NB4 (cell line): ENCODE measurements at places on chromosomes 1 and 21.
A peak's percentile ranks its signal among the peaks of the same experiment; 100 is the strongest.

DNA sequence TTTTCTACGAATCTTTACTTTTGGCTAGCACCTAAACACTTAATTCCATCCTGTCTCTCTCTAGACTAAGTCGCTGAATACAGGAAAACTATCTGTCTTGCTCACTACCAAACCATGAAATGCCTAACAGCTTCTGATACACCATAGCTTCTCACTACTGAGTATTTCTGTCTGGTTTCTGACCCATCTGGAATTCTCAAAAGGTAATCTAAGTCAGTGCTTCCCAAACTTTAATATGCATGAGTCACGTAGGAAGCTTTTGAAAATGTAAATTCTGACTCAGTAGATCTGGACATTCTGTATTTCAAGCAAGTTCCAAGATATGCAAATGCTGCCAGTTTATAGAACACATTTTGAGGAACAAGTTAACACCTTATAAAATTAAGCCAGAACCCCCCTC, 9.2 kb upstream of the OVGP1 start:
- DNase-seq = no peak

DNA sequence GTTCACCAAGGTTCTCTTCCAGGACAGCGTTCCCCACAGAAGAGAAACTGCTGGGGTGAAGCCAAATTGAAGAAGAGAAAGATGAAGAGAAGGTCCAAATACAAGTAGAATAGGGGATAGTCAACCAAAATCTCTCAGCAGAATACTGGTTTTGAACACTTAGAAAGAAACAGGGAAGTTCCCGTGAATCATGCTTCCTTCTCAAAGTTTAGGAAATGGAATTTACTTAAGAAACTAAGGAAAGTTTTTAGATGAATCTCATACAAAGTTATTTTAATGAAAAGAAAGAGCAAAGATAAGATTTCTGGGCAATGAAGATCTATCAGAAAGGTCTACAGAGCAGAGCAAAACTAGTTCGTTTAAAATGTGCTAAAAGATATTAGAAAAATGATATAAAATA, 43.3 kb downstream of the EXO1 start:
- no peak for DNase-seq

GRCh38 chr21:32702702-32703101, 25.1 kb downstream of the SYNJ1 start:
- peak; percentile 22 for DNase-seq

DNA sequence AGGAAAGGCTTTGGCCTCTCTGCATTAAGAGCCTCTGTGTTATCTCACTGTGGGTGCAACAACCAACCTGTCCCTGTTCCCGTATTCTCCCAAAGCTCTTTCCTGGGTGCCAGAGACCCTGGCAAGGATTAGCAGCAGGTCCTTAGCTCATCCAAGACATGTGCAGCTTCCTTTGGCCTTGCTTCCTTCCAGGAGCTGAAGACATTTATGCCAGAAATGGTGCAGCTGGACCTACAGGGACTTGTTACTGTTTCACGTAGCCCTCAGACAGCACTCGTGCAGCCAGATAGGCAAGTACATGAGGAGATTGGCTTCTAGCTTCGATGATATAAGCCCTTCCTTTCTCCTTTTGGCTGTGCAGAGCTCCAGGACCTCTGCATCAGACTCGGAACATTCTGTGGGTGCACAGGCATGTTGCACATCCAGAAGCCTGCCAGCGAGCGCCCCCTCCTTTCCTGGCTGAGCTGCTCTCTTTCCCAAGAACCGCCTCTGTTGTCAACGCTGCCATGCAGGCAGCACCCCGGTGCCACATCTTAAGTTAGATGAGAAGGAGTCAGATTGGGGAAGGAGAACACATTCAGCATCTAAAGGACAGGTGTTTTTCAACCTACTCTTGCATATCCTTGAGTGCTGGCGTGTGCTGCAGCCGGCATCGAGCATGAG, 284.5 kb upstream of the PLXNA2 start:
- no peak for DNase-seq

- peak; percentile 20 for DNase-seq
These were observed 86.0 kb downstream of the CCDC185 start for GRCh38 chr1:223479261-223479660.

GRCh38 chr1:156128654-156129597, 14.4 kb downstream of the LMNA start:
- peak; percentile 76 for DNase-seq

DNA sequence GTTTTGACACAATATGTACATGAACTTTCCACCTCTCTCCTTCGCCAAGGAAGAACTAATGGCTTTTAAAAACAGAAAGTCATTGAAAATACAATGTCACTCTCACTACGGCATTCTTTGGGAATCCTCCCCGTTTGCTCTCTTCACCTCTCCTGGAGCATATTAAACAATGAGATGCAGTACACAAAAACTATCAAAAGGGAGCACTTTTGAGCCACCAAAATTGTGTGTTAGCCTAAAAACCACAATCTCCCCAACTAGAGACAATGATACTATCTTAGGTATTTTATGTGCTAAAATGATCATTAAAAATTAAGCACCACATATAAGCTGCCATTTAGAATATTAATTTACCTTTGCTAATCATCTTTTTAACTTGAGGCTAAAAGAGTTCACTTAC, 425.5 kb downstream of the KCTD3 start:
- peak; percentile 12 for DNase-seq

- DNase-seq = no peak
These were observed 83.4 kb downstream of the DAB1 start for GRCh38 chr1:57340334-57341070.

DNA sequence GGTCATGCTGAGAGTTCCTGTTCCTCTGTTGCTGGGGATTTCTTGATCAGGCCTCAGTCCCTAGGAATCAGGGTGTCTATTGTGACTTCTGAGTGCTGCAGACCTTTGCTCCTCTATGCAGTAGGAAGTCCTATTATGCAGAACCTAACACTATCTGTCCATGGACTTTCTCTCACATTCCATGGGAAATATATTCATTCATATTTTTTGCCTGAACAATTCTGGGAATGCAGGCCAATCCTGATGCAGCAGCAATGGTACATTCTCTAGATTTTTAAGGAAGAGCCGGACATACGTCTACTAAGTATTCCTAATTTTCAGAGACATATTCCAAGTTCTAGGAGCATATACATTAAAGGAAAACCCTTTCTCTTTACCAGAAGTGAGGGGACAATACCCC, 61.1 kb upstream of the C1orf87 start:
- DNase-seq = no peak

GRCh38 chr1:12296623-12297022, 66.8 kb downstream of the VPS13D start:
- DNase-seq = peak; percentile 35

GRCh38 chr1:24905979-24906720, 23.9 kb downstream of the RUNX3 start:
- no peak for DNase-seq

GRCh38 chr1:24932284-24932683, 2.2 kb upstream of the RUNX3 start:
- DNase-seq = peak; percentile 72

DNA sequence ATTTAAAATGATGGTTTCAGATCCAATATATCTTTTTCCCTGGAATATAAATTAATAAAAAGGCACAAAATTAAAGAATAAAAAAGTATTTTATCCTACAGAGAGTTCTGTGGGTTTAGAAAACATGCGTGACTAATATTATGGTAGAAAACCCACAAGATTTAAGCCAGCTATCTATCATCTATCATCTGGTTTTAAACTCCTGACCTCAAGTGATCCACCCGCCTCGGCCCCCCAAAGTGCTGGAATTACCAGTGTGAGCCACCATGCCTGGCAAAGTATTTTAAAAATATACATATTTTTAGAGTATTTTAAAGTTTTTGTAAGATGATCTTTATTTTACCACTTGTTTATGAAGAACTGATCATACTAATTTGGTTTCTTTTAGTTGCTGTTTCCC, 79.5 kb downstream of the NRIP1 start:
- no peak for DNase-seq

- DNase-seq = no peak
These were observed 29.8 kb upstream of the LRRC38 start for GRCh38 chr1:13543451-13544220.

GRCh38 chr1:16050328-16050727, 6.7 kb downstream of the CLCNKB start:
- DNase-seq = no peak

DNA sequence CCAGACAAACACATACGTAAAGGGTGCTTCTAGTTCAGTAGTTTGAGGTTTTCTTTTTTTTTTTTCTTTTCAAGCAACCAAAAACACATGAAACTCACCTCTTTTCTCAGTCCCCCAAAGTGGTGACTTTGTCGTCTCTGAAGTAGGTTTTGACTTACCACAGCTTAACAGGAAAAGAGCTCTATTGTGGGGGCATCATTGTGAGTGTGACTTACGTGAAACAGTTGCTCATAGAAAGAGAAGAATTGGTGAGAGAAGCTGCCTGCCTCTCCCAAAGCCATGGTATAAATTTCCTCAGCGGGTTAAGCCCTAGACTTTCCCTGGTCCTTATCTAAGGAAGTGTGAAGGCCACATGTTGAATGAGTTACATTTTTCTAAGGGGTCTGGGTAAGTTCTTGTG, 11.9 kb downstream of the FASLG start:
- no peak for DNase-seq

- peak; percentile 40 for DNase-seq
These were observed 53.1 kb downstream of the MEGF6 start for GRCh38 chr1:3558036-3558726.

DNA sequence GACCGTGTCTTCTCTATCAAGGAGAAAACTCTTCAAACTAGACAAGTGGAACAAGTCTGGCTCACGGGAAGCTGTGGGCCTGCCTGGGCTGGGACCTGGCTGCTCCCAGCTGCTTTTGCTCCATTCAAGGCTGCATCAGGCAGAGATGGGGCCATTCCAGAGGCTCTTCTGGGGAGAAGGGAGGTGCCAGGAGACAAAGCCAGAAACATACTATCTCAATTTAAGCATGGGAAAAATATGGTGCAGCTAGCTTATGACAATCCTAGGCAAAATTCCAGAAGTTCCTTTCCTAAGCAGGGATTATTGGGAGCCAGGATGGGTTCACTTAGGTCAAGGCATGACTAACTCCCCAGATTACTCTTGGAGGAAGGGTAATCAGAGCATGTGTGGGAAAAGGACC, 90.8 kb upstream of the SLC2A1 start:
- no peak for DNase-seq

GRCh38 chr1:219160967-219161366, 12.7 kb upstream of the LYPLAL1 start:
- no peak for DNase-seq

DNA sequence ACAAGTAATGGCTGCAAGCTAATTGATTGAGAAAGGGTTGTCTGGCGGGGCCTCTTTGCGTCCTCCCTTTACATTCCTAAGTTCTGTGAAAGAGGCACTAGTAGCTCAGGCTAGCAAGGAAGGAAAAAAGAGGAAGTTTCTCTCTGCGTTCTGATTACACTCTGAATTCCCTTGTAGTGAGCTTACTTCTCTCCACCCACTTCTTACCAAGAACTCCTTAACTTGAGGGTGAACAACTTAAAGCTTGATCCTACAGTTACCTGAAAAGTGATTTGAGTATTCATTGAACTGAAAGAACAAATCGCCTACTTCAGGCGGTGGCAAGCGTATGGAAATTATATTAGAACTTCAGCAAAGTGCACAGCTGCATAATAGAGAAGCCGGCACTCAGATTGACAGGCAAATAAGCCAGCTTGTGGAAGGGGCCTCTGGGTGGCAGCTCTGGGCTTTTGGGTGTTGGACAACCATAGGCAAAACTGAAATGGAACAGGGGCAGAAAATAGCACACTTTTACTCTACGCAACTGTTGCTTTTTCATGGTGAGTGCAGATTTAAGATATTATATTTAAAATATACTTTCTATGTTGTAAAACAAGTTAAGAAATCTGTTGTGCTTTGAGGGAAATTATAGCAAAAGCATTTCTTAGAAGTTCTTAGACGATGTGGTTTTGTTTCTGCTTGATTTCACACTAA, 464.5 kb downstream of the USP25 start:
- DNase-seq = peak; percentile 80

DNA sequence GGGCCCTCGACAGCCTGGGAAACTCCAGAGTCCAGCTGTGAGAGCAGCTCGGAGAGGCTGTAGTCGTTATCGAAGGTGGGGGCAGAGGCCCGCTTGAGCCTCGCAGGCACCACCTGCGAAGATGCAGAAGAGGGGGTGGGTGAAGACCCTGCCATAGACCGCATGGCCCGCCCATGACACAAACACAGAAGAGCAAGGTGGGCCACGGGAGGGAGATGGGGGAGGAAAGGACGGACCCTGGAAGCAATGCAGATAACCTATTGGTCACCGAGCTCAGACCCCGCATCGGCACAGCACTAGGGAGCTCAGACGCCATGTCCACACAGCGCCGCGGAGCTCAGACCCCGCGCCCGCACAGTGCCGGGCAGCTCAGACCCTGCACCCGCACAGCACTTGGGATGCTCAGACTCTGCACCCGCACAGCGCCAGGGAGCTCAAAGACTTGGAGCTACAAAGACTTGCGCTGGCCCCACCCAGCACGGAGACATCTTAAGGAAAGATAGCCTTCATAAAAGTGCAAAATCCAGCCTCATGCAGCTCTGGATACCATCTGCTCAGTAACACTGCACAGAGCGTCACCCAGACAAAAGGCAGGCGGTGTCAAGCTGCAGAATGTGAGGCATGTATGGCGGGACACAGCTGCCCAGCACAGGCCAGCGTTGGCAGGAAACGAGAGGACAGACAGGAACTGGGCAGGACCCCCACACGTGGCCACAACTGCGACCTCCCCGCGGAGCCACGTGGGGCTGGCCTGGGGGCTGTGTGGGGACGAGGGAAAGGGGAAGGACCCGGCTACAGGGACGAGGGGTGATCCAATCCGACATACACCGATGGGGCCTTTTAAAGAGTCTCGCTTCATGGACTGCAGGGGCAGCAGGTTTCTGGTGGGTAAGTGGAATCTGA, 22.6 kb downstream of the RIPK4 start:
- DNase-seq = no peak

- peak; percentile 90 for DNase-seq
These were observed 84.1 kb upstream of the NEGR1 start for GRCh38 chr1:72366466-72366865.

DNA sequence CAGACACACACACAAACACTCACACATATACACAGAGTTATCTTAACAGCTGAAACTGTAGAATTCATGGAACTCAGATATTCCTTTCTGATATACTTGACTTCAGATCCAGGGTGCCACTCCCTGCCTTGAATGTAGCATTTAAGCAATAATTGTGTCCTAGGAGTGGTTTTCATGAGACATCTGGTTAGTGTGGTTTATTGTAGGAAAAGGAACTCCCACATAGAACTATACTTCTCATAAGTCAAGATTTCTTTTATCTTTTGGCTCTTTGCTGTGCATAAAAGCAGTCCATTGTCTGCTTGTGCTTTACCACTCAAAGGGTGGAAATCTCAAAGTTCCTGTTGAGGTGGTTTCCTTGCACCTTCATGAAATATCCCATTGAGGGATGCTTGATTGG, 272.6 kb upstream of the SGIP1 start:
- peak; percentile 41 for DNase-seq

GRCh38 chr1:78227705-78228635, 182.2 kb downstream of the GIPC2 start:
- no peak for DNase-seq

GRCh38 chr1:59142311-59143132, 154.4 kb upstream of the FGGY start:
- DNase-seq = no peak

GRCh38 chr1:21246905-21247642, 43.2 kb downstream of the ECE1 start:
- DNase-seq = no peak
